Effector memory CD4-positive, alpha-beta T cell (primary cell): ENCODE measurements at places on chromosomes 13 and 19.

DNA sequence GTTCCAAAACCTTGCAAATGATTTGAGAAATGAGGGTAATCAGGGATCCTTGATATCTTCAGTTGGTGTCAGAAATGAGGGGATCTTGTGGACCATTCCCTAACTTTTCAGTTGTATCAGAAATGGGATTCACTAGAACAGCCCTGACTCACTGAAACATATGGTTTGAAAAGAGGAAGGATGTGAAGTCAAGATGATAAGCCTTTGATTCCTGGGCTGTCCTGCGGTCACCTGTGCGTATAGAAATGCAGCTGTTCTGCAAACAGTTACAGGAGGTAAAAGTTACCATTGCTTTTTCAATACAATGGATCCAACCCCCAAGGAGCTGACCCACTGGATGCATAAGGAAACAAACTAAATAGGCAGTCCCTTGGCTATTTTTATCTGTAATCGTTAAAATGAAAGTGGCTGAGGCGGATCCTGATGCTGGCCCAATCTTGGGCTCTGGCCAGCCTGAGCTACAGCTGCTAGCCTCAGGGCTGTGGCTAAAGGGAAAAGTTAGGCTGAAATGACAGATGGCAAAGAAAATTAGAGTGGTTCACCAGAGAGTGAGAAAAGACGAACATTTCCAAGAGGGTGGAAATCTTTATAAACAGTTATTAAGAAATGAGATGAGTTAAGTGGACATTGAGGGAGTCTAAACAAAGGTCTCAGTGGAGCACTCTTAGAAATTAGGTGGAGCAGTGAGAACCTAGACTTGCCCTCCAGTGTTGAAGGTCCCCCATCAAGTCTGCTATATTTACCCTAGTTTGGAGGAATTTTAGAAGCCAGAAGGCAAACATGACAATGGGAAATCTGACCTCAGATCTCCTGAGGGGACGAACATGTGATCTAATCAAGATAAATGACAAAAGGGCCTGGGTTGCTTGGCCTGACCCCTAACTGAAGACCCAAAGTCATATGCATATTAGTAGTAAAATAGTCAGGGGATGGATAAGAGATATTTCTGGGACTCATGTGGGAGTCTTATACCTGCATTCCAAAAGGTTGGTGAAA is 7.6 kb downstream of the SIGLECL1 start:
- no peak overlapping the region for H3K4me3 ChIP-seq
- H3K4me1 ChIP-seq, result no peaks in the 10 kb centered on the region
- no peaks in the 10 kb centered on the region for H3K27me3 ChIP-seq
- no peak for DNase-seq

DNA sequence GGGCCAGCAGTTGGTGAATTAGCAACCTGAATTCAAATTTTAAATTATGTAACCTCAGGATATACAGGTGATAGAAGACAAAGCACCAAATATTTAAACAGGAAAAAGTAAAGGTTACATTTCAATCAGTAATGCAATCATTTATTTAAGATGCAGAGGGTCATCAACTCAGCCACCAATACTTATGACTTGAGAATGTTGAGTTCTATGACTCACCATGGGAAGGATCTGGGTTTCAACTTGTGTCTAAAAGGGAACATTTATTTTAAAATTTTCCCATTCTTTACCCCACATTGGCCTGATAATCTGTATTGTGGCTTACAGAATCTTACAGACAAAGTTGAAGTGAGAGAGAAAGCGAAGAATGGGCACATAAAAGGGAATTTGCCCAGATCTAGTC is 418.0 kb downstream of the NDFIP2 start:
- H3K27me3 ChIP-seq, result no peaks in the 10 kb centered on the region
- DNase-seq, result no peak
- H3K27ac ChIP-seq, result no peak overlapping the region
- H3K4me1 ChIP-seq, result no peaks in the 10 kb centered on the region
- H3K4me3 ChIP-seq, result no peak overlapping the region

GRCh38 chr19:5850189-5850588 is 1.1 kb downstream of the FUT3 start:
- no peaks in the 10 kb centered on the region for H3K27me3 ChIP-seq
- no peak for DNase-seq
- H3K27ac ChIP-seq, result no peak overlapping the region
- no peaks in the 10 kb centered on the region for H3K36me3 ChIP-seq

- DNase-seq, result no peak
- H3K4me3 ChIP-seq, result no peak overlapping the region
- no peaks in the 10 kb centered on the region for H3K27me3 ChIP-seq
- H3K36me3 ChIP-seq, result no peaks in the 10 kb centered on the region
- H3K27ac ChIP-seq, result no peak overlapping the region
- no peaks in the 10 kb centered on the region for H3K4me1 ChIP-seq
Observed at GRCh38 chr13:74868049-74868448, 613.9 kb downstream of the TBC1D4 start.

- peaks cover 18% of the 10 kb centered on the region for H3K4me1 ChIP-seq
- no peak overlapping the region for H3K4me3 ChIP-seq
- no peak for DNase-seq
- H3K27me3 ChIP-seq, result no peaks in the 10 kb centered on the region
Observed at GRCh38 chr13:24629320-24629719, 50.9 kb upstream of the ATP12A start.

DNA sequence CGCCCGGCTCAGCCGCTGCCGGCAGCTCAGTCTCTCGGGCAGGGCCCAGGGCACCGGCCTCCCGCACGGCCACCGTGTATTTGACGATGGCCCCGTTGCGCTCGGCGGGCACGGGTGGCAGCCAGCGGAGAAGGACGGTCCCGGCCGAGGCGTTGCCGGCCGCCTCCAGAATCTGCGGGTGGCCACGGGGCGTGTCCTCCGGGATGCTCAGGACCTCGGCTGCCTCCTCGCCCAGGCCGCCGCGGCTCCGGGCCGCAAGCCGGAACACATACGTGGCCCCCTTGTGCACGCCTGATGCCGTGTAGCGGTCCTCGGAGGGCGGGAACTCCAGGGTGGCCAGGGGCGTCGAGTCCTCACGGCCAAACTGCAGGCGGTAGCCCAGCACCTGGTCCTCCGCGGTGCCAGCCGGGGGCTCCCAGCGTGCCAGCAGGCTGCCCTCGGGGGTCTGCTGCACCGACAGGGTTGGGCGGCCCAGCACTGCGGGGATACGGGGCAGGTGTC is 117.7 kb downstream of the PTPRS start:
- H3K27me3 ChIP-seq, result no peaks in the 10 kb centered on the region
- no peaks in the 10 kb centered on the region for H3K36me3 ChIP-seq
- no peak for DNase-seq
- no peak overlapping the region for H3K27ac ChIP-seq
- H3K4me3 ChIP-seq, result no peak overlapping the region

GRCh38 chr13:84405286-84405685 is 523.0 kb upstream of the SLITRK1 start:
- no peak overlapping the region for H3K27ac ChIP-seq
- no peaks in the 10 kb centered on the region for H3K36me3 ChIP-seq
- no peak for DNase-seq
- no peak overlapping the region for H3K4me3 ChIP-seq
- no peaks in the 10 kb centered on the region for H3K27me3 ChIP-seq

DNA sequence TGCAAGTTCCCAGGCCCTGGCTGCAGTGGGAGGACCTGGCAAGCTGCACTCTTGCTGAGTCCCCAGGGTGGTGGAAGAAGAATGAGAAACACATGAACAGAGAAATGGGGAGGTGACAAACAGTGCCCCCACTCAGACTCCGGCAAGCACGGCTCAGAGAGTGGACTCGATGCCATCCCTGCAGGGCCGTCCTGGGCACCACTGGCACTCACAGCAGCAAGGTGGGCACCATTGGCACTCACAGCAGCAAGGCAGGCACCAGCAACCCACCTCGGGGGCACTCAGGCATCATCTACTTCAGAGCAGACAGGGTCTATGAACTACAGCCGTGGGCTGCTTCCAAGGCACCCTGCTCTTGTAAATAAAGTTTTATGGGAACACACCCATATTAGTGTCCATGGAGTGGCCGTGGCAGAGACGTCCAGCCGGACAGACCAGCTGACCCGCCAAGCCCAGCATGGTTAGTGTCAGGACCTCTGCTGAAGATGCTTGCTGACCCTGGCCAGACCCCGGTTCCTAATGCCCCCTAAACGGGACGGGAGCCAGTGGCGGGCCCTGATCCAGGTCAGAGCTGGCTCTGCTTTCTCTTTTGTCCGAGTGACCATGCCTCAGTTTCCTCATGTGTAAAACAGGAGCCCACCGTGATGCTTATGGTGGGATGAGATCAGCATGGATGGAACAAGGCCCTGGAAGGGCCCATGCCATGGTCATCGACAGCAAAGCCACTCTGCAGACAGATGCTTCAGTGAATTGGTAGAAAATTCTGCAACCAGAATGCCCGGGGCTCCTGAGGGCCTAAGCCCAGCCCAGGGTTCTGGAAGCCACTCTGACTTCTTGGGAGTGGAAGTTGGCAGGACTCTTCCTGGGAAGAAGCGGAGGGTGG is 2.1 kb upstream of the F10 start:
- no peak overlapping the region for H3K27ac ChIP-seq
- DNase-seq, result no peak
- H3K27me3 ChIP-seq, result no peaks in the 10 kb centered on the region
- H3K4me3 ChIP-seq, result no peak overlapping the region
- no peaks in the 10 kb centered on the region for H3K36me3 ChIP-seq
- H3K4me1 ChIP-seq, result no peaks in the 10 kb centered on the region

DNA sequence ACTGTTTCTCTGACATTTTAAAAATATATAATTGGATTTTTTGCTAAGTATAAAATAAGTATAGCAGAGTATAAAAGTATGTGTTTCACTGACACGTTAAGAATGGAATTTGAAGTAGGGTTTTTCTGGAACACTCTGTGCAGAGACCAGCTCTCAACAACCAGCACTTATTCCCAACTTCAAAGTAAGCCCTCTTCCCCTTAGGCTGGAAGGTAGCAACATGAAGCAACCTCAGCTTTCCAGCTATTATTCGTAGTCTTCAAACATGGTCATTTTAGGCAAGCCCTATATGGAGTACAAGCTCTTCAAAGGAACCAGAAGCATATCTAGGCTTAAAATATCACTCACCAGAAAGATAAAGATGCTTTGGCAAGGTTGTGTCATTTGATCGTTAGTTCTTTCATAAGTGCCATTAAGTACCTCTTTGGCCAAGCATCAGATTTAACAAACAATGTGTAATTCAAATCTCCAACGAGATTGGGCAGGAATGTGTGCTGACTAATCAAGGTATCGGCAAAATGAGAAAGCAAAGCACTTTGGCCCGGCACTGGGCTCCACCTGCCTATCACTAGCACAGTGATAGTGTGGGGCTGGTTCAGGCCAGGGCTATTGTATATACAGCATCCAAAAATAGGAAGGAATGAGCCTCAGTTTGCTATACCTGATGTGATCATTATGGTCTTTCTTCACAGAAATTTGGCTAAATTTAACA is 95.9 kb upstream of the FREM2 start:
- H3K36me3 ChIP-seq, result no peaks in the 10 kb centered on the region
- H3K27ac ChIP-seq, result no peak overlapping the region
- H3K4me1 ChIP-seq, result no peaks in the 10 kb centered on the region
- no peak overlapping the region for H3K4me3 ChIP-seq
- DNase-seq, result no peak

DNA sequence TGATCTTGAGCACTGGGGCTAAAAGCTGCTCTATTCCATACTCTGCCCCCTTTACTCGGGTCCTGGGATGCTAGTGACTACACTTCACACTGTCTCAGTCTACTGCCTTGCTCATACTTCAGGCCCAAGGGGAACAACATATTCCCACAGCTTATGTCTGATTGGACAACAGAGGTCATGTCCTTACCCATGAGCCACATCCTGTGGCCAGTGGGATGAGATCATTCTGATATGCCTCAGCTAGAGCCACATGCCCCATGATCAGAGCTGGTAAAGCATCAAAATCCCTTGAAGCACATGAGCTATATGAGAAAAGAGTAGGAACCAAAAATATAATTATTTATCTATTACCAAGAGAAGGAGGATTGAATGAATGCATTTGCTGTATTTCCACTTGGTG is 290.1 kb upstream of the TSHZ3 start:
- no peaks in the 10 kb centered on the region for H3K4me1 ChIP-seq
- no peaks in the 10 kb centered on the region for H3K36me3 ChIP-seq
- no peaks in the 10 kb centered on the region for H3K27me3 ChIP-seq
- no peak overlapping the region for H3K27ac ChIP-seq

DNA sequence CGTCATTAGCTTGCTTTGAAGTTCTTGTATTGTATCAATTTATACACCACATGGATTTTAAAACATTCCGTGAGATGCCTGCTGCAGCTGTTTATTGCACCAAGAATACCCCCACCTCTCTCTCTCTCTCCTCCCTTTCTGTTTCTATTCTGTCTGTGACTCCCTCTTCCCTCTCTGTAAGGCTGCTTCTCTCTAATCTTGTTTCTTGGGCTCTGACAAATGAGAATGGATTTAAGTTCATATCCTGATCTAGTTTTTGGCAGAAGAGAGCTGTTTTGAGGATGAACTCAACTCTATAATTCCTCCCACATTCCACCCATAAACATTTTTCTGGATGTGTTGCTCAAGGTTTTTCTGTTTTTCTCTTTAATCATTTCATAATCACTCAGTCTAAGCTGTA is 144.3 kb upstream of the FRY start:
- no peaks in the 10 kb centered on the region for H3K4me1 ChIP-seq
- DNase-seq, result no peak
- no peaks in the 10 kb centered on the region for H3K27me3 ChIP-seq
- no peak overlapping the region for H3K4me3 ChIP-seq
- no peak overlapping the region for H3K27ac ChIP-seq
- no peaks in the 10 kb centered on the region for H3K36me3 ChIP-seq

DNA sequence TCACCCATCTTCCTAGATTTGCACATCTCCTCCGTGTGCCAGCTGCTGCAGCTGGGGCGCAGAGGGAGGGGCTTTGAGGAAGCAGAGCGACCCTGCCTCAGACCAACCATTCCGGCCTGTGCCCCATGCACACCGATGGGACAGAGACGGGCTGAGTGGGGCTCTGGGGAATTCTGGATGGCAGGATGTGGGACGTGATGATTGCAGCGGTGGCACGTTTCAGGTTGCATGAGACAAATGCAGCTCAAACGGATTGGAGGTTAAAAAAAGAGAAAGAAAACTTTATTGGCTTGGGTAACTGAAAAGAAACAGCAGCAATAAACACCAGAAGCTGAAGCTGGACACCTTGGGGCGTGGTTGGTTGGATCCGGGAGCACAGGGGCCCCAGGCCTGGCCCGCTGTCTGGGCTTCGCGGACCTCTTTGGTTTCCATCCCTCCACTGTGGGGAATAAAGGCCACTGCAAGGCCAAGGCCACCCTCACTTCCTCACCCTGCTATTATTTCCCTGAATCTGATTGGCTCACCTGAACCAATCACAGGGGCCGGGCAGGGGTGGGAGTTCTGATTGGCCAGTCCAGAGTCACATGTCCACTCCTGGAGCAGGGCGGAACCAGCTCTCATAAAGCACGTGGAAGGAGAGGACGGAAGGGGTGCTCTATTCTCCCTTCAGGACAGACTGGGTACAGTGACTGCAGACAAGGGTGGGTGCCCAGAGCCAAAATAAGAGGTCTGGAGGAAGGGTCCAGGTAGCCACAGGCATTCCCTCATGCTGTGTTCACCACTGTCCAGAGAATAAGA is 6.1 kb upstream of the ZNF787 start:
- no peaks in the 10 kb centered on the region for H3K36me3 ChIP-seq
- H3K4me1 ChIP-seq, result no peaks in the 10 kb centered on the region
- H3K27me3 ChIP-seq, result no peaks in the 10 kb centered on the region
- no peak for DNase-seq
- H3K27ac ChIP-seq, result no peak overlapping the region

- H3K27ac ChIP-seq, result no peak overlapping the region
- peaks cover 17% of the 10 kb centered on the region for H3K4me1 ChIP-seq
- DNase-seq, result no peak
- no peak overlapping the region for H3K4me3 ChIP-seq
- no peaks in the 10 kb centered on the region for H3K27me3 ChIP-seq
- H3K36me3 ChIP-seq, result no peaks in the 10 kb centered on the region
Observed at GRCh38 chr19:3669947-3670795, 30.1 kb downstream of the PIP5K1C start.
